ENCODE measurements at places on chromosomes 5 and 9.

DNA sequence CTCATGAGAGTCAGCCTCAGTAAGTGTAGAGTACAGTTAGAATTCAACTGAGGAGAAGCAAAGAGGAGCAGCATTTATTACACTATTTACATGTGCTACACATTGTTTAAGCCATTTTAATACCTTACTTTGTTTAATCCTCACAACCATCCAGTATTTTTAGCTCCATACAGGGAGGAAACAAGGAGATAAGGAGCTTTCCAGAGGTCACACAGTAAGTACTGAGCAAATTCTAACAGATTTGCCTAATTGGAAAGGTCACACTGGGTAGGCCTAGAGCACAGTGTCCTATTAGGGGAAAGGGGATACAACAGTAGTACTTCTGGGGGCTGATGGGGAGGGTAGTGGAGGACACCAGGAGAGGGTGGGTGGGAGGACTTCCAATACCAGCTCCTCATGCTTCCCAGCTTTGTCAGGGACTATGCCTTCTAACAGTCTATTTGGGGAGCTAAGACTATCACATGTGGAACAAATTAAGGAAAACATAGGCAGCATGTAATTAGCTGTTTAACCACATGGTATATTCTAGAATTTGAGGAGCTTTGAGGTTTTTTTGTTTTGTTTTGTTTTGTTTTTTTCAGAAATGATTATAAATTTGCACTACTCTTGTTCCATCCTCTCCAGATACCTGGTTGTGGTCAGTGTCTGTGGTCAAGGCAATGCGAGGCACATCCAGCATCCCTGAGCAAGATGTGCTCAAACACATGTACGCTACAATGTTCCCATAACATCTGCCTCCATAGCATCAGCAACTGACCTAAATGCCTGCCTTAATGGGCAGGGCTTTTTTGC is 96.0 kb upstream of the SLC12A2 start:
- no peak for DNase-seq

DNA sequence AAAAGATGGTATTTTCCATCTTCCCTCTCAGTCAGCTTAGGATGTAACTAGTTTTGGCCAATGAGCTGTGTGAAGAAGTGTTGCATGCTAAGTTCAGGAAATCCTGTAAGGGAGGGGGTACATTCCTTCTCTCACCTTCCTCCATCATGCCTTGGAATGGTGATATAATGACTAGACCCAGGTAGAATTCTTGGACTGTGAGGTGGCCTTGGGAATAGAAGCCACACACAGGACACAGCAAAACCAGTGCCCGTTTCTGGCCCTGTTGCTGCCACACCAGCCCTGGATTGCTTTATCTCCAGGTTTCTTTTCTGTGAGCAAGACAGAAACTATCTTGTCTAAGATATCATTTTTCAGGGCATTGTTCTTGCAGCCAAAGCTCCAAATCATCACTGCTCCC is 10.5 kb upstream of the ZNF354A start:
- DNase-seq = no peak

- DNase-seq = no peak
These were observed 108.6 kb upstream of the CCDC152 start for GRCh38 chr5:42648036-42648435.

DNA sequence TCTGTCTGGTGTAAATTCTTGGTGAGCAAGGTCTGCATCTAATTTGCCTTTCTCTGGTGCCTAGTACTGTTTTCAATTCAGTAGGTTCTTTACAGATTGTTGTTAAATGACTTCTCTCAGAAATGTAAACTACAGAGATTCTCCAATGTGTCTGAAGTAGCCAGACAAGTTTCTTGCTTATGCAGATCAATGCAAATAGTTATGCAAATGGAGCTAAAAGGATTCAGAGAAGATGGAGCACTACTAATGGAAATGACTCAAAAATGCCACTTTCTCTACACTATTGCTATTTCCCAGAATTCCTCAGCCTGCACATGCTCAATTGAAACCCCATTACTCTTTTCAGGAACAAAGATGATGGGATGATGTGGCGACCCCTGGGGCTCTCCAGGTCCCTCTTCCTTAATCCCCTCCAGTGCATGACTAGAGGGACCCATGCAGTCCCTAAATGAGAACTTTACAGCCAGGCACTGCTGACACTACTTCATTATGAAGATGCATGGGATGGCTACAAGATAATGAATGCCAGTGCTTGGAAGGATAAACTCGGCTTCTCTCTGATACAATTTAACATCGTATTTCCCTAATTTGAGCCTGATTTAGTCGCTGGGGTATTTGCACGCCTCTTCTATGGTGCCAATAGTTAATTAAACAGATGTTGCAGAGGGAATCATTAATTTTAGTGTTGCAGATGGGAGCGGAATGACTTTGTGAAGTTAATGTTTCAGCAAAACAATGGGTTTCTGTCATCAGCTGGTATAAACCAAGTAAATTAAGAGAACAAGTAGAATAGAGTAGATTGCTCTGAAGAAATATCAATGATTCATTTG is 753.2 kb downstream of the TLR4 start:
- DNase-seq = no peak
